ENCODE measurements at places on chromosomes 12 and 14. TPM values are rescaled to one million over a fixed set of nuclear protein-coding genes. Genes with fewer than 3 reads are reported as not detected.

CELA1 gene
- not detected for total RNA-seq

JPH4 gene
- total RNA-seq: not detected

CSRP2 gene
- 63.9 TPM for total RNA-seq

HOTAIR gene
- not detected for total RNA-seq

NTN4 gene
- total RNA-seq: 3.6 TPM

RNASE3 gene
- total RNA-seq: not detected

C12orf50 gene
- total RNA-seq: not detected

DDN gene
- not detected for total RNA-seq

SLC10A1 gene
- not detected for total RNA-seq

CAPZA3 gene
- not detected for total RNA-seq

COCH gene
- total RNA-seq: 0.45 TPM

LALBA gene
- not detected for total RNA-seq

SELPLG gene
- total RNA-seq: 0.74 TPM

ERBB3 gene
- 0.45 TPM for total RNA-seq

RFX4 gene
- total RNA-seq: not detected

PLEK2 gene
- total RNA-seq: 5.4 TPM

SDS gene
- total RNA-seq: not detected

FERMT2 gene
- total RNA-seq: 74.8 TPM

CLEC2D gene
- total RNA-seq: 0.59 TPM

PIWIL1 gene
- total RNA-seq: not detected

TMEM179 gene
- total RNA-seq: not detected

DHRS4L2 gene
- total RNA-seq: 14.3 TPM

ASB2 gene
- total RNA-seq: 0.15 TPM

GPR162 gene
- total RNA-seq: 2.7 TPM

ERP27 gene
- not detected for total RNA-seq

PTPN6 gene
- 5.4 TPM for total RNA-seq

EPYC gene
- 0.67 TPM for total RNA-seq

KRT3 gene
- total RNA-seq: not detected

ZDHHC22 gene
- not detected for total RNA-seq

TC2N gene
- under 0.01 TPM for total RNA-seq

LIN7A gene
- total RNA-seq: 18.3 TPM

CIROP gene
- total RNA-seq: 0.45 TPM

KRT83 gene
- total RNA-seq: not detected

CLEC14A gene
- total RNA-seq: 6.2 TPM

CLEC1B gene
- not detected for total RNA-seq

MYO1H gene
- total RNA-seq: not detected

WDHD1 gene
- total RNA-seq: 14.8 TPM

CDKN1B gene
- 32.4 TPM for total RNA-seq

CCDC198 gene
- total RNA-seq: not detected

ACACB gene
- 2.5 TPM for total RNA-seq

ACOT4 gene
- 1.6 TPM for total RNA-seq

GLIPR1L2 gene
- 0.15 TPM for total RNA-seq

GARIN6 gene
- not detected for total RNA-seq

FOXG1 gene
- 0.15 TPM for total RNA-seq

SDR9C7 gene
- total RNA-seq: not detected

TMEM253 gene
- total RNA-seq: not detected

IL23A gene
- not detected for total RNA-seq

TSPAN19 gene
- under 0.01 TPM for total RNA-seq

ARHGEF40 gene
- 31.1 TPM for total RNA-seq

SLC6A12 gene
- total RNA-seq: not detected

TAS2R46 gene
- total RNA-seq: not detected

PLEKHD1 gene
- not detected for total RNA-seq

FITM1 gene
- not detected for total RNA-seq

CMA1 gene
- total RNA-seq: not detected

NELL2 gene
- total RNA-seq: not detected

TSPAN8 gene
- not detected for total RNA-seq

ZFHX2 gene
- total RNA-seq: 0.17 TPM

Data from bronchus fibroblast of lung (primary cell).